Activated CD8-positive, alpha-beta memory T cell treated with anti-CD3 and anti-CD28 coated beads, Interleukin-2, amount 10 ng/mL, durations not matched to agents 7 days and 5 days (primary cell): ENCODE measurements at places on chromosomes 12 and 14. TPM values are rescaled to one million over a fixed set of nuclear protein-coding genes. Genes with fewer than 3 reads are reported as not detected.

The CLEC1A gene
- total RNA-seq, result not detected

DNA sequence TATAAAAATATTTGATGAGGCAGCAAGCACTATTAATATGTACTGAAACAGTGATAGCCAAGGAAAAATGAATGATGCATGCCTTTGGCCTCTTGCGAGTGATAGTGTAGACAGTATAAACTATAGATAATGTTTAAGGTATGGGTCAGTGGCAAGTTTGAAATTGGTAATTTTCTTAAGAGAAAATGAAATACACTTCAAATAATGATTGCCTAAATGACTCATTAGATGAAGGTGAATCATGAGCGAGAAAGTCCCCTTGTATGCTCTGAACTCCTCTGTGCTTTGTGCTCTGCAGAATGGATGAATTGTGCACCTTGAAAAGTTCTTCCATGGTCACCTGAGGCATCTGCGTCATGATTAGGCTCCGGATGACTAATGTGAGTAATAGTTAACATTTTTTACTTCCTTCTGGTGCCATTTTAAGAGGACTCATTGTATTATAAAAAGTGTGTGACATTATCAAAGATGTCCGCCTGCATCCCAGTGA is 84.9 kb upstream of the RTL1 start:
- H3K27me3 ChIP-seq, result no peaks in the 10 kb centered on the region
- H3K27ac ChIP-seq, result no peak overlapping the region
- no peak overlapping the region for H3K4me3 ChIP-seq
- DNase-seq, result no peak

GRCh38 chr12:47753021-47754001 is 5.4 kb downstream of the RAPGEF3 start:
- H3K36me3 ChIP-seq, result no peaks in the 10 kb centered on the region
- H3K4me3 ChIP-seq, result no peak overlapping the region
- H3K4me1 ChIP-seq, result peaks cover 34% of the 10 kb centered on the region
- H3K27me3 ChIP-seq, result no peaks in the 10 kb centered on the region
- DNase-seq, result no peak

GRCh38 chr12:38384816-38385378 is 68.3 kb downstream of the ALG10B start:
- no peaks in the 10 kb centered on the region for H3K36me3 ChIP-seq
- no peak for DNase-seq
- no peaks in the 10 kb centered on the region for H3K27me3 ChIP-seq

DNA sequence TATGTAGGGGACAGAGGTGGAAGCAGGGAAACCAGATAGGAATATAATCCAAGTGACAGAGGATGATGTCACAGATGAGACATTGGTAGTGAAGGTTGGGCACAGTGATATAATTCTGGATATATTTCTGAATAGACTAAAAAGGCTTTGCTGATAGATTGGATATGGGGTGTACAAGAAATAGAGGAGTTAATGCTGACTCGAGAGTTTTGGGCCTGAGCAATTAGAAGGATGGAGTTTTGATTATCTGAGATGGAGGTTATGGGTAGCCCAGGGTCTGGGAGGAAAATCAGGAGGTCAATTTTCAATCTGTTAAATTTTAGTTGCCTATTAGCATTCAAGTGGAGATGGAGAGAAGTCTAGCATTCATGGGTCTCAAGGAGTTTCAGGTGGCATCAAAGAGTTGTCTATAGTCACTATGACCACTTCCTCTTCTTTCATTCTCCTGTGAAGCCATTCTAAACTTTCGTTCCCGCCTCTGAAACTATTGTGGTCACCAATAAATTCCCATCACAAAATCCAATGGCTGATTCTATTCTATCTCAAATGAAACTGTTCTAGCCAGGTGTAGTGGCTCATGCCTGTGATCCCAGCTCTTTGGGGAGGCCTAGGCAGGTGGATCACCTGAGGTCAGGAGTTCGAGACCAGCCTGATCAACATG is 10.6 kb upstream of the ANO6 start:
- no peak overlapping the region for H3K4me3 ChIP-seq
- peaks cover 10% of the 10 kb centered on the region for H3K4me1 ChIP-seq
- H3K27ac ChIP-seq, result no peak overlapping the region
- DNase-seq, result no peak
- no peaks in the 10 kb centered on the region for H3K27me3 ChIP-seq

The KRT82 gene
- not detected for total RNA-seq

GRCh38 chr14:70640938-70641547 is 673 bp upstream of the TTC9 start:
- DNase-seq, result peak; percentile 66
- H3K27me3 ChIP-seq, result peaks cover 5% of the 10 kb centered on the region
- peak overlapping the region; percentile 94 for H3K4me3 ChIP-seq
- peaks cover 7% of the 10 kb centered on the region for H3K36me3 ChIP-seq

The LHX5 gene
- not detected for total RNA-seq

DNA sequence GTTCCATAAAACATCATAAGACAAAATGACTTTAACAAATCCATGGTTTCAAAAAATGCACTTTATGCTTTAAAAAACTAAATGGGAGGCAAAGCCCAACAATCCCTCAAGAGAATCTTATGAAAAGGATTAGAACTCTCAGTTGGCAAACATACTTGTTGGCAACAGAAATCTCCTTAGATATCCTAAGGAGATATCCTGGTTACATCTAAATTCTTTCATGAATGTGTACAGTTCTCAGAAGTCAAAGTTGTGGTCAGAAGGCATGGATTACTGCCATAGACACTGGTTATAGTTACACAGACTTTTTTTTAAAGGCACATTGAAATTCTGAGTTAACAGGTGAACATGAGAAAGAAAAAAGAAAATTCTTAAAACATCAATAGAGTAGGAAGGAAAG is 17.5 kb upstream of the ISM2 start:
- no peak overlapping the region for H3K27ac ChIP-seq
- DNase-seq, result no peak
- H3K4me3 ChIP-seq, result no peak overlapping the region

- no peak for DNase-seq
- no peaks in the 10 kb centered on the region for H3K27me3 ChIP-seq
- no peak overlapping the region for H3K27ac ChIP-seq
- no peaks in the 10 kb centered on the region for H3K36me3 ChIP-seq
Measured at GRCh38 chr14:105382343-105383082, 15.8 kb upstream of the TEX22 start.

GRCh38 chr12:29589286-29589820 is 91.9 kb upstream of the OVCH1 start:
- H3K27ac ChIP-seq, result no peak overlapping the region
- no peak overlapping the region for H3K4me3 ChIP-seq
- DNase-seq, result no peak
- H3K27me3 ChIP-seq, result peaks cover 4% of the 10 kb centered on the region
- no peaks in the 10 kb centered on the region for H3K36me3 ChIP-seq

DNA sequence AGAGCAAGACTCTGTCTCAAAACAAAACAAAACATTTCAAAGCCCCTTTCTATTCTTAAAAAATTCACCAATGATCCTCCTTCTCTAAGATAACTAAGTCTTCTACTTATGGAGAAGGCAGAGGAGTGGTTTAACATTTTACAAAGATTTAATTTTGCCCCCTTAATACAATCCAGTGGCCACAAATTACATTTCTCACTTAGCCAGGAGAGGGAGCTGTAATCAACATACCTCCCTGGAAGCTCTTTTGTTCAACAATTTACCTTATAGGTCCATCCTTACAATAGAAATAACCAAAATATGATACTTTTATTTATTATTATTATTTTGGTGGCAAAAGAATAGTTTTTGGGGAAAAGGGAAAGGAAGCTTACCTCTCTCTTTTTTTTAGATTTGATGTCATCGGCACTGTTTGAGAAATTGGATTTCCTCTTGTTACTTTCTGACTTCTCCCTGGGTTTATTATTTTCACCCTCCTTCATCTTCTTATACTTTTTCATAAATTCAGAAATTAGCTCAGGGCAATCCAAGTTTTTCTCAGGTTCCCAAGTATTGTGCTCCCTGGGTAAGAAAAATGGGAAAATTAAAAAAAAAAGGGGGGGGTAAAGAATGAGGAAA is 28.1 kb downstream of the CBX5 start:
- H3K4me1 ChIP-seq, result peaks cover 4% of the 10 kb centered on the region
- DNase-seq, result no peak
- peak overlapping the region; percentile 19 for H3K27ac ChIP-seq

DNA sequence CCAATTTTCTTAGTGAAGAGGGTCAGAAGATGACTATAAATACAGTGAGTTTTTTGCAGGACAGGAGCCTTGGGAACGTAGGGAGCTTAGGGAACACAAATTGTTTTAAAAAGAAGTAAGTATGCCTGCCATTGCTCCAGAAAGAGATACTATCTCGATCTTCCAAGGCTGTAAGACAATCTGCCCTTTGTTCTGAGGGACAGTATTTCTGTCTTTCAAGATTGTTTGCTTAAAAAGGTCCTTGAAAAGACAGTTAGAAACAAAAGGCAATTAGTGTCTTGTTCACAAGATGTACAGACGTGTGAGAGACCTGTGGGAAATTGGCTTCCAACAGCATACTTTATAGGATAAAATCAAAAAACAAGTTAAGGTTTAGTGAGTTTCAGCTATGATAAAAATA is 321.2 kb upstream of the FAR2 start:
- no peaks in the 10 kb centered on the region for H3K4me1 ChIP-seq
- H3K27me3 ChIP-seq, result no peaks in the 10 kb centered on the region
- DNase-seq, result no peak
- no peak overlapping the region for H3K27ac ChIP-seq

The HHIPL1 gene
- not detected for total RNA-seq
